ENCODE measurements at places on chromosomes 1 and 21.
A peak's percentile ranks its signal among the peaks of the same experiment; 100 is the strongest.

DNA sequence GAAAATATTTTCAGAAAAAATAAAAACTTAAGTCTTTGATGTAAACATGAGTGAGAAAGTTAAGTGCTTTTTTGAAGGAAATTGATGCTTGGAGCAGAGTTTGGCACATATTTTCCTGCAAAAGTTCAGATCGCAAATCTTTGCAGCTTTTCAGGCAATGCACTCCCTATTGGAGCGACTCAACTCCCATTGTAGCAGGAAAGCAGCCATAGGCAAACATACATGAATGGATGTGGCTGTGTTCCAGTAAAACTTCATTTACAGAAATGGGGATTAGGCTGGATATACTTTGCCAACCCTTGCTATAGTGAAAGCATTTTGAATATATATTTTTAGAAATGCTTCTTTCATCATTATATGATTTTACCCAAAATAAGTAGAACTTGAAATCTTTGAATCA lies 8.1 kb downstream of the AGL start:
- no peak for DNase-seq

DNA sequence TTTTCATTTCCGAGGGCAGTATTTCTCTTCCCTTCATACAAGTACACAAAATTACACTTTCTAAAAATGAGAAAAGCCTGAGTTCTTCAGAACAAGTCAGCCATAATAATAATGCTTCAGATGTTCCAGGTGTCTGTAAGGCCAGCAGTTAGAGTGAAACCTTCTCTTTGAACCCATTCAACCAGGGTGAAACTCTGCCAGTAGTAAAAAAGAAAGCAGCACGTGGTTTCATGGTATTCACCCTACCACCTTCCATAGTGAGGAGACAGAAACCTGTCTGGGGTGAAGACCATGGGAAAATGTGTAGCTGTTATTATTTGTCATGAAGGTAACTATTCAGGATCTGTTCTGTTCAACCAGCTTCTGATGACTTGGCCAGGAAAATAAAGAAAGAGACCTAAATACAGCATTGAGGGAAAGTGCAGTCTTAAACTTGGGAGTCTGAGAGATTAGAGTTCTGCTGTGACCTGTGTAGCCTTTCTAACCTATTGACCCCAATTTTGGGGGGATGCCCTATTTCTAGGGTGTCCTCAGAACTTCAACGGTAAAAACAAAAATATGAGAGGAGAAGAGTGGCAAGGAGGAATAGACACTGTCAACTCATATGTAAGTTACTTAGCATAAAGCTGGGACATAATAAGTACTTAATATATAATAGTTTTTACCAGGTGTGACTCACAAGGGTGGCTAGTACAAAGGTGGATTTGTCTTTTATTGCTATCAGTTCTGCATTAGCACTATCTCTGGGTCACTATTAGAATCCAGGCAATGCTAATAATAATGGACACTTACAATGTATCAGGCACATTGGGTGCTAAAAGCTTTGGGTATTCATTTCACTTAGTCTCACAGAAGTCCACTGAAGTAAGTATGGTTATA lies 70.0 kb upstream of the TNFSF4 start:
- DNase-seq: no peak

DNA sequence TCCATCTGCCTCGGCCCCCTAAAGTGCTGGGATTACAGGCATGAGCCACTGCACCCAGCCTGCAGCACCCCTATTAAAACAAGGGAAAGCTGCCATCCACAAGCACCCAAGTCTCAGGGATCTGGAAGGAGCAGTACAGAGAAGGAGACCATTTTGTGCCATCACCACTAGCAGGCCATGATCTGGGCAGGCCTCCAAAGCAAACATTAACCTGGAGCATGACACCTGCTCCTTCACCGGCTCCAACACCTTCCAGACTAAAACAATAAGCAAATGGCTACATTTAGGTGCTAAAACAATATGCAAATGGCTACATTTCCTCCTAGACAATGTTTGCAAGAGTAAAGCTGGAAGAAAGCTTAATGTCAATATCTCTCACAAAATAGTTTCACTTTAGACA lies 16.7 kb downstream of the MEAF6 start:
- DNase-seq: no peak

- DNase-seq: no peak
Measured at GRCh38 chr1:33616780-33617179, 144.3 kb downstream of the ZSCAN20 start.

- no peak for DNase-seq
Measured at GRCh38 chr1:156399355-156400125, 30.5 kb downstream of the RHBG start.

DNA sequence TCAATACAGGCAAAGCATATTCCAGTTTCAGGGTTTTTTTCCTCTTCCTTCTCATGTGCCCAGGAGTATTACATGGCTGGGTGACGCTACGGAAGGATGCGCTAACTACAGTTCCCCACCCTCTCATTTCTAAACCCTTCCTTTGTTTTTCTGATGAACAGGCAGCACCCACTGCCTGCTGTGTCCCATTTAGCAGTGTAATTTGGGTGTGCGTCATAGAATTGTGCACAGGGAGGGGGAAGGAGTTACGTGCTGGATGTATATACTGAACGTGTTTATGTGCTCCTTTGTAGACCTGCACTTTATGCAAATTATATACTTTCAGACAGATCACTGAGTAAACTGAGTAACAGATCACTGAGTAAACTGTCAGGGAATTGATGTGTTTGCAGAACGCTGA lies 44.5 kb downstream of the ELAPOR1 start:
- no peak for DNase-seq

GRCh38 chr1:3004285-3005205 lies 16.7 kb upstream of the ACTRT2 start:
- DNase-seq: no peak

- no peak for DNase-seq
Measured at GRCh38 chr1:66140072-66140471, 347.4 kb downstream of the PDE4B start.

DNA sequence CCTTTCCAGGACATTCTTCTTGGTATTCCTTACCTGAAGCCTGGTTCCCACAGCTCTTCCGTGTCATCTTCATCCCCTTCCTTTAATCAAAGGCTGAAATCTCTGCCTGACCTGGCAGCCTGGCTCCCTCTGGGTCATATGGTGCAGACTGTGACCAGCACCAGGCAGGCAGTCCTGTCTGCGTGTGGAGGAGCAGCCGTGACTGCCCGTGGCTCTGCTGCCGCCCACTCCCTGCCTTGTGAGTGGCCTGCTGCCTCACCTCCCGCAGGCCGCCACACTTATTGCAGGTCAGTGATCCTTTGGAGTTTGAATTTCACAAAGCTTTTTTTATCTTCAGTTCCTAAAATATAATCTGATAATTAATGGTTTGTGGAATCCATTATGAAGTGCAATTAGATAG lies 36.2 kb upstream of the EPHA8 start:
- no peak for DNase-seq

- DNase-seq: no peak
Measured at GRCh38 chr1:68140536-68140935, 90.1 kb upstream of the DIRAS3 start.

DNA sequence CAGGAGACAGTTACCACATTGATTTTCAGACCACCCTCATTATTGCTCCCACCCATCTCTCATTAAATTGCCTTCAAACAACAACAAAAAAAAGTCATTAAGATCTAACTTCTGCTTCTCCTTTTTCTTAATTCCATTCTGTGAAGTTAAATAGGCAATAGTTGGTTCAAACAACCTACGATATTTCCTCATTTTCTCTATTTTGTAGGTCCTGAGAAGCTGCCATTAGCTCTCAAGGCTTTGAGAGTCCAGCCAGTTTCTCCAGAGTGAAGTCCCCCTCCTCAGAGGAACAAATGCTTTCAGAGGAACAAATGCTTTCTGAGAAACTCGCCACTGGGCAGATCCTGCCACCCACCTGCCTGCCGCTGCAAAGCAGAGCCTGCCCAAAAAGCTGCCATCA lies 125.6 kb downstream of the ETS2 start:
- no peak for DNase-seq

GRCh38 chr1:221473411-221473810 lies 268.5 kb downstream of the DUSP10 start:
- DNase-seq: no peak

- peak; percentile 7 for DNase-seq
Measured at GRCh38 chr1:102174259-102174863, 177.6 kb upstream of the OLFM3 start.

DNA sequence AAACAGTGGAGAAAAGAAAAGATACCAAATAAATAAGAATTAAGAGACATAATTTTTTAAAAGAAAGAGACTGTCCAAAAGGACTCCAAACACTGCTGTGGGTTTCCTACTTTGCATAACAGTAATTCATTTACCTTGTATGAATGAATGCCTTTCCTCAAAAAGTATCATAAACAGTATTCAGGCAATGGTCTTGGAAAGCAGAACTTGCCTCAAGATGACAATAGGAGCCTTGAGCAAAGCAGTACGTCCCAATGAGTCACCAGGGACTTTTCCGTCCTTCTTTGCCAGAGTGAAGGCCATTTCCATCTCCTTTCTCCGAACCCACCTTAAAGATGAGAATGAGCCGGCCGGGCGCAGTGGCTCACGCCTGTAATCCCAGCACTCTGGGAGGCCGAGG lies 186.4 kb downstream of the ZBTB18 start:
- DNase-seq: no peak

- DNase-seq: no peak
Measured at GRCh38 chr1:214550013-214550856, 1.2 kb downstream of the PTPN14 start.
